ENCODE measurements at places on chromosomes 3 and 15.

GRCh38 chr15:31892513-31892912, 137.8 kb upstream of the CHRNA7 start:
- DNase-seq: no peak

- no peak for DNase-seq
These were observed 294.8 kb downstream of the MCTP2 start for GRCh38 chr15:94526071-94526689.

DNA sequence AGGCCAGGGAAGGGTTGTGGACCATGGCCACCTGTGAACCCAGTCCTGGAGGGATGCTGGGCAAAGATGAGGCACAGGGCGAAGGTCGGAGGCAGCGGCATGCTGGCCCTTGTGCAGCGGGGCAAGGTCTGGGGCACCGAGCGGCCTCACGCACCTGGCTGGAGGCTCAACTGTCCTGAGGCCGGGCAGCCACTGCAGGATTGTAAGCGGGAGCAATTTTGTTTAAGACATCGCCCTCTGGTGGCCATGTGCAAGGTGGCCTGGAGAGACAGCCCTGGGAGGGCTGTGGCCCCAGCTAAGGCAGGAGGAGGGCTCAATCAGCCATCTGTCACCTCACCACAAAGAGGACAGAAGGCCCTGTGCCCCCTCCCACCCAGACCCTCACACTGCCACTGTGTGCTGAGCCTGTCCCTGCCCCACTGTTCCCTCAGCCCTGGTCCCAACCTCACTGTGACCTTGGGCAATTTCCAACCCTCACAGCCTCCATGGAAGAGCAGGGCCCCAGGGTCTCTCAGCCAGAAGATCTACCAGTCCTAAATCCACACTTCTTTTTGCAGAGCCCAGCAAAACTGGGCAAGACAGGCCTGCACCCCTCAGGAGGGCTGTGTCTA, 46.2 kb downstream of the TPRA1 start:
- DNase-seq: peak; percentile 41

- DNase-seq: peak; percentile 79
These were observed 19.0 kb upstream of the TRAK1 start for GRCh38 chr3:42071904-42072812.

DNA sequence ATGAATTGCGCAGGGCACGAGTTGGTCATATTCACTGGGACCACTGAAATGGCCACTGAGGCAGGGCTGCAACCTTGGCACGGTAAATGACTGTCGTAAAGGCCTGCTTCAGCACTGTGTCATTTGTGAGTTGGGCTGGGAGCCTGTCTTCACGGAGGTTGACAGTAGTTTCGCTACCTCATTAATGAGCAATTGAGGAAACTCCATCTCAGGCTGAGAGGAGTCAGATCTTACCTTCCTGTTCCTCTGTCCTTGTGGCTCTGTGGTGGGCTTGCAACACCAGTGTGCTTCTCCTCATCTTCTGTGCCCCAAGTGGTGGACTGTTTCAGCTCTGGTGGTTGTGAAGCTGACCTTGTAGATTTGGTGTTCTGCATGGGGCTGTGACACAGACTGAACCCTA, 80.1 kb upstream of the EIF1B start:
- no peak for DNase-seq

DNA sequence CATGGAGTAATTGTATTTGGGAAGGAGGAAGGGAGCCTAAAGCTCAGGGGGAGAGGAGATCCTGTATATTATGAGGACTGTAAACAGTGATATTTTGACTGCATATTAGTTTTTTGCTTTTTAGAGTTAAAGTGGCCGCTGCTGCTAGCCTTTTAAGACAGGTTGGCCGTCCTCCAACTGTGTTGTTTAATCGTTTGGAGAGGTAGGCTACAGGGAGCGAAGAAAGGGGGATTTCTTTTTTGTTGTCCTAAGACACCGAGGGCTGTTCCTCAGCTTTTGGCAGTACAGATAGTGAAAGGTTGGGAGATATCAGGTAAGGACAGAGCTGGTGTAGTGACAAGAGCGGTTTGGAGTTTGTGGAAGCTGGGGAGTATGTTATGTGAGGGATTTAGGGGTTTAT, 38.2 kb upstream of the RNF7 start:
- DNase-seq: no peak

GRCh38 chr3:51954105-51954504, 1.1 kb upstream of the GPR62 start:
- no peak for DNase-seq

- DNase-seq: no peak
These were observed 91.2 kb downstream of the EDEM1 start for GRCh38 chr3:5278666-5279065.

DNA sequence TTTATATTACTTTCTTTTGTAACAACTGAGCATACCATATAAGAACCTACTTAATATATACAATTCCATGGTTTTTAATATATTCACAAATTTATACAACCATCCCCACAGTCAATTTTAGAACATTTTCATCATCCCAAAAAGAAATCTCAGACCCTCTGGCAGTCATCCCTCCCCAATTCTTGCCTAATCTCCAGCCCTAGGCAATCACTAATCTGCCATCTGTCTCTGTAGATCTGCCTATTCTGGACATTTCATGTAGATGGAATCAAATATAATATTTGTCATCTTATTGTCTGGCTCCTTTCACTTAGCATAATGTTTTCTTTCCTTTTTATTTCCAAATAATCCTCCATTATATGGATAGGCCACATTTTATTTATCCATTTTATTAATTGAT, 92.5 kb downstream of the LARS2 start:
- no peak for DNase-seq

DNA sequence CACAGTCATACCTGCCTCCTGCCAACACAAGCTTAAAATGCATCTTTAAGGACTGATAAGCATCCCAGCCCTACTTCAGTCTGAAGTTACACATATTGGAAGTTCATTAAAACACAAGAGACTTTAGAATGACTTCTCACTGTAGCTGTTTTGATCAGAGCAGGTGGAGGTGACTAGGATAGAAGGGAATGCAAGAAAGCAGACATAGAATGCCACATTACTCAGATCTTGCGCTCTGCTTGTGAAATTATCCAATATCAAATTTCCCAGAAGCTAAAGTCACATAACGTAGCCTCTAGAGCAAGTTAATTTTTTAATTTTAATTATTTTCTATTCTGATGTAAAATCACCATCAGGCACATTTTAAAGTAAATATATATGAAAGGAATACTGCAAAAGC, 306.5 kb downstream of the PLOD2 start:
- no peak for DNase-seq

GRCh38 chr3:109803274-109803673, 465.9 kb upstream of the DPPA4 start:
- no peak for DNase-seq

DNA sequence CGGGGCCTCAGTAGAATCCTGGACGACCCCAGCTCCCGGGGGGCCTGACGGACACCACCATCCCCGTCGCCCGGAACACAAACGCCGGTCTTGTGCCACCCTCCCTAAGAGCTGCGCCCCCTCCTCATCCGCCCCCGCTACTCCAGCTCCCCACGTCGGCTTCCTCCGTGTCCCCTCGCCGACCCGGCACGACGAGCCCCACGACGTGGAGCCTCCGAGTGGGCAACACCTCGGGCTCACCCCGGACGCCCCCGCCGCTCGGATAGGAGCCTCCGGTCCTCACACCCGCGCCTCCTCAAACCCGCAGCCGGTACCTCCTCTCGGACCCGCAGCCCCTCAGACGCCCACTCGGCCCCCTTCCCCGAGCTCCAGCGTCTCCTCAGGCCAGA, 525 bp downstream of the NPTN start:
- DNase-seq: no peak

DNA sequence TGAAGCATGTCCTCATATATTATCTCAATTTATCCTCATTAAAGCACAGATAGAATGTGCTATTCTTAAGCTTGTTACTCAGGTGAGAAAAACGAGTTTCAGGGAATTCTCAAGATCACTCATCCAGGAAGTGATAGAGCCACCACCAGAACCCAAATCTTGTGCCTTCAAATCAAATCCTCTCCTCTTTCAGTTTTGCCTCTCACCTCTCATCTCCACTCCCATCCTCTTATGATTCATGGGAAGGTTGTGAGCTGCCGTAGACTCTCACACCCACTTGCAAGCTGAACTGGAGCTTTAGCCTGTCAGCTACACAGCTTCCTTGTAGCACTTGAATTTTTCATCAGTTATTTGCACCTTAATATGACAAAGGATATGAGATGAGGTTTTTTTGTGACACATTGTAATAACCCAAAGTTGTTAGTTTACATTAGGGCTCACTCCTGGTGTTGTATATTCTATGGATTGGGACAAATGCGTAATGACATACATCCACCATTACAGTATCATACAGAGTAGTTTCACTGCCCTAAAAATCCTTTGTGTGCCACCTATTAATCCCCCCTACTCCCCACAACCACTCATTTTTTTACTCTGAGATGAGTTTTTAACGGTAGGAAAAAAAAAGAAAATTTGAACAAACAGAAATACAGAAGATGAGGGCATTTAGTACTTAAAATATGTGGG, 25.7 kb downstream of the GPR15 start:
- DNase-seq: no peak

DNA sequence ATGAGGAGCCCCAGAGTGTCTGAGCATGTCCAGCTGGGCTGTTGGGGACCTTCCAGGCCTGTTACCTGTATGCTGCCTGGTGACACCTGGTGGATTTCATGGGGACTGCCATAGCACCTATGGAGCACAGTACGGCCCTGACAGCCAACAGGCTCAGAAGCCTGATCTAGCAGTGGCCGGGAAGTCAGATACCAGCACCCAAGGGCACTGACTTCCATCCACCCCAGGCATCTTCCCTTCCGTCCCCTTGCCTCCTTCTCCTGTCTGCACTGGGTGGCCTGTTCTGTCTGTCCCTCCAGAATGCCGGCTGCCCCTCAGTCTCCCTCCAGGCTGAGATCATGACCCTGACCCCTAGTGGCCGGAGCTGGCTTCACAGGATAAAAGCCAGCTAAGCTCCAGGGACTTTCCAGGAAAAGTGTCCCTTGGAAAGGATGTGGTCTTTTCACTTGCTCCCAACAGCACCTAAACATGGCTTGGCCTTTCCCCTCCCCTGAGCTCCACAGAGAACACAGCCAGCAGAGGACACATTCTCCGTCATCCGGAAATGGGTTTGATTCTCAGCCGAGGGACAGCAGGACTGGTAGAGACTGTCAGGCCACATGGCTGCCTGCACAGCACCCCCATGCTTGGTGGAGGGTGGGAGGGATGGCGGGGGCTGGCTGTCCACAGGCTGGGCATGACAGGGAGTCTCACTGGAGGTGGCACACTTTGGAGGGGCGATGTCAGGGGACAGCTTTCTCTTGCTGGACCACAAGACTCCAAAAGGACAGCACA, 9.5 kb downstream of the RPS17 start:
- DNase-seq: peak; percentile 65

DNA sequence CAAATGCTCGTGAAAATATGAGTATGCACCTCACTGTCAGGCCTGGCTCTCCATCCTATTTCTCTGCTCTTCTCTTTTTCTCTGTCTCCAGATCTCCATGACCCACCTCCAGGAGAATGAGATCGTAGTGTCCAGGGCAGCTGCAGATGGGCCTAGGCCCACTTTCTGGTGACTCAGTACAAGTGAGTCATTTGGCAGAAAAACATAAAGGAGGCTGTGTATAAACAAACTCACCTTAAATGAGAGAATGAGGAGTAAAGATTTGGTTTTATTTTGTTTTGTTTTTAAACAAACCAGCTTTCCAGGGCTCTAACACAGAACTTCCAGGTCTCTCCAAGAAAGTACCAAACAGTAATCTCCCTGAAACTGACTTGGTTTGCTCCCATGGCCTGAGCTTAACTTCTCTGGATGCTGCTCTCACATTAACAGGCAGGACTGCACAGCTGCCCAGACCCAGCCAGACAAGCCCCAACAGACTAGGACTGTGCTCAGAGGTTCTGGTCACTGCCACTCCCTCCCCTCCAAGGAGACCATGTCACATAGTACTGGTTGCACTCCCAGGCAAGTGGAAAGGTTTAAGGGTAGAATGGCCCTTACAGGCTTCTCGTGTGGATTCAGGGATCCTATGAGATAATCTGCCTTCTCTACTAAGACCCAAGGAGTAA, 1.5 kb upstream of the HEG1 start:
- no peak for DNase-seq

DNA sequence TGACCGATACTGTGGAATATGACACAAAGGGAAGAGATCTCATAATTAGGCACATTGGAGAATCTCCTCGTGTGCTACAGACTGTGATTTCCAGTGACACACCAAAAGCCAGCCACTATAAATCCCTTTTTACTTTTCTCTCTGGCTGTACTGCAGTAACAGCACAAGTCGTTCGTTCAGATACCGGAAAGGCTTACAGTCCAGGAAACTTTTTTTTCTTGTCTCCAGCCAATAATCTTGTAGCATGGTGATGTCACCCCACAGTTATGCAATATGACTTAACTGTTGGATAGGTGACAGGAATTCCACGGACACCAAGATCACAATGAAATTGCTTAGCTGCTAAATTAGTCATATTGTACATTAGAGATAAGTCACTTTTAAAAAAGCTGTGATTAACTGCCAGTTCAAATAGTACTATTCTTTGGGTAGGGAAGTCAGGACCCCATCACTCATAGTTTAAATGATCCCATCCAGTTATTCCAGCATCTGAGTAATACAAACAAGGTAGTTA, 36.3 kb upstream of the TSC22D2 start:
- DNase-seq: peak; percentile 95

GRCh38 chr3:33926998-33927605, 128.7 kb downstream of the PDCD6IP start:
- DNase-seq: no peak

- peak; percentile 81 for DNase-seq
These were observed 259 bp upstream of the CILP start for GRCh38 chr15:65211482-65211982.

DNA sequence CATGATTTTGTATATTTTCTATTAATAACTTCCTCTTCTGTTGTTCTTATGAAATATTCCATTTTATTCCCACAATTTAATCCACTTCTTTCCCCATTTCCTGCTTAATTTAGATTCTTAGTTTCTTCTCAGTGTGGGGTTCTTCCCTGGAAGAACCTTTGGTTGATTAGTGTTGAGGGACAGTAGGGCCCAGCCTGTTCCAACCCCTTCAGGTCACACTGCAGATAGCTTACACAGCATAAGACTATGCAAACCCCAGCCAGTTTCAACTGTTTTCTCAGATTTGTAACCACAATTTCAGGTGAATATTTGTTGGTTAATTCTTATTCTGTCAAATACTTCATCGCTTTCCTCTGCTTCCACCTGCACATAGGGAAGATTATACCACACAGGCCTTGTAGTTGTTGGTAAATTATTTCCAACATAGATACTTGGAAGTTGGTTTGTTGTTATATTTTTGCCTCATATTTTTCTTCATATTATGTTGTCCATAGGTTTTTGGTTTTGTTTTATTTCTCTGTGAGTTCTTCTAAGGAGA, 34.7 kb downstream of the AADACL2 start:
- DNase-seq: no peak

GRCh38 chr3:107562969-107563529, 40.3 kb downstream of the BBX start:
- peak; percentile 23 for DNase-seq

GRCh38 chr15:39014682-39015081, 450.1 kb upstream of the RASGRP1 start:
- DNase-seq: no peak

DNA sequence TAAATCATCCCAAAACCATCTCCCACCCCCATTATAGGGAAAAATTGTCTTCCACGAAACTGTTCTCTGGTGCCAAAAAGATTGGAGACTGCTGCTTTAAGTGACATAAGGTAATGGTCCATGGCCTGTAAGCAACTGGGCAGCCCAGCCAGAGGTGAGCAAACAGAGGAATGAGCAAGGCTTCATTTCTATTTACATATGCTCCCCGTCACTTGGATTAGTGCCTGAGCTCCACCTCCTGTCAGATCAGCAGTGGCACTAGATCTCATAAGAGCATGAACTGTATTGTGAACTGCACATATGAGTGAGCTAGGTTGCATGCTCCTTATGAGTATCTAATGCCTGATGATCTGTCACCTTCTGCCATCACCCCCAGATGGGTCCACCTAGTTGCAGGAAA, 1159.8 kb upstream of the ALCAM start:
- DNase-seq: no peak

Data from renal pelvis (tissue), 12 donors.